ENCODE measurements at places on chromosomes 7 and 10.

GRCh38 chr10:113959383-113959760 is 84.3 kb upstream of the ADRB1 start:
- DNase-seq, result no peak

DNA sequence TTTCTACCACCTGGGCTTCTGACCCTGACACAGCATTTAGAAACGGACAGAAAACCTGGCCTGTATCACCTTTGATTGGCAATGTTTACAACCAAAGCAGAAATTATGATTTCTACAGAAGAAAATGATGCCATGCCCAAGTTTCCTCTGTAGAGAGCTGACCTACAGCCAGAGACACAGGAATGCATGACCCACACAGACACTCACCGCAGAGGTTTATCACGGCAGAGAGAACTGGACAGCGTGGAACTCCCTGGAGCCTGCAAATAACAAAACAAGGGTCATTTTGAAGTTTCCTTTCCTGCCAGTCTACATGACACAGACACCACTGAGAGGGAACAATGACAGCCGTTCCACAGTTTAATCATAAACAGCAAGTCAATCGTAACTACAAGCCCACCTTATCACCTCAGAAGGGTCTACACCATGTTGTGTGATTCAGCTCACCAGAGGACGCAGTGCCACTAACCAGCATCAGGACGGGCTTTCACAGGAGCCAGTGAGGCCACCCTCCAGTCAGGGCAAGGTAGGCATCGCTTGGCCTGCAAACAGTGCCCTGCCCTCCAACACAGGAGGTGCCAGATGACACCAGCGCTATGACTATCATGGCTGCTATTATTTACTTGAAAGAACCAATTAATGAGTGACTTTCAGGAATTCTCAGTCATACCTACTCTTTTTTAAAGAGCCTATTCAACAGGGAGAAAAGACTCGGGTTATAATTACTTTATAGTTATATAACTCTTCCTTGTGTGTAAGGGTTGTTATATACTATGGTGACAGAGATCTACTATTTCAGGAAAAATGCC is 139.9 kb downstream of the TNS3 start:
- no peak for DNase-seq

GRCh38 chr7:82158327-82158726 is 285.2 kb downstream of the CACNA2D1 start:
- no peak for DNase-seq

- DNase-seq, result no peak
These were observed 105.7 kb downstream of the ST8SIA6 start for GRCh38 chr10:17348501-17349349.

DNA sequence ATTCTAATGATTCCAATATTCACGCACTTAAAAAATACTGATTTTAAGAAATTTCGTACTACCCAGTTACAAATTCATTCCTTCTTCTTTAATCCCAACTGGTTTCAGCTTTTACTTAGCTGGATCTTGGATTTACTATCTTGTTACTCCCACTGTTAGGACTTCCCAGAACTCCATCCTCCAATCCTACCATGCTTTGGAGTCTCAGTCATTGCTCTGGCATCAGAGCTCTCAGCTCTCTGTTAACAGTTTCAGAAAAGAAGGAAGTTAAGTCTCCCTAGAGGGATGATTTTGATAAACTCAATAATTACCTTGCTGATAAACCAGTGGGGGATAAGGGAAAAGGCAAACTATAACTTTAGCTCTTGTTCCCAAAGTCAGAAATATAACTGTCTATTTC is 9.5 kb downstream of the PPA1 start:
- no peak for DNase-seq

DNA sequence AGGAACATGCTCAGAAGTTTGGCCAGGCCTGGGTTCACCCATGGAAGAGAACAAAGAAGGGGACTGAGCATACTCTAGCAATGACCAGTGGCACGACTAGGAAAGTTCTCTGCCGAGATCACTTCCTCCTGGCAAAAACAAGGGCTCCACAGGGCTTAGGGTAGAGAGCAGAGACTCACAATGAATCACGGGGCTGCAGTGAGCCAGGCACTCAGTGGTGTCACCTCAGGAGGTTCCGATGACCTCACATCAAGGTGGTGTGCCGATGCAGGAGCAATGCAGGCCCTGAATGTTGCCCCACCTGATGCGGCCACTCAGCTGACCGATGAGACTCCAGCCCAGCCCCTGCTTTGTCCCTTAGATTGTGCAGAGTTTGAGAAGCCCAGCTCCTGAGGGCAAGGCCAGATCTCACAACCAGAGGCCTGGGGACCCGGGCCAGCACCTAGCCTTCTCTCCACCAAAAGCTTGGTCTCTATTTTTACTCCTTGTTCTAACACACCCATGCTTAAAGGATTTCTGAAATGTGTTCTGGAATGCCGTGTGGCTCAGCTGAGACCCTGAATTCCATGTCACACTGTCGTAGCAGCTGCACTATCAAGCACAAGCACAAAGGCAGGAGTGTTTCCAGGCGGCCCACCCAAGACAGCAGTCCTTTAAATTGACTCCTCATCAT is 60.9 kb downstream of the COBL start:
- no peak for DNase-seq

- no peak for DNase-seq
These were observed 165.5 kb upstream of the SMIM30 start for GRCh38 chr7:113283861-113284260.

DNA sequence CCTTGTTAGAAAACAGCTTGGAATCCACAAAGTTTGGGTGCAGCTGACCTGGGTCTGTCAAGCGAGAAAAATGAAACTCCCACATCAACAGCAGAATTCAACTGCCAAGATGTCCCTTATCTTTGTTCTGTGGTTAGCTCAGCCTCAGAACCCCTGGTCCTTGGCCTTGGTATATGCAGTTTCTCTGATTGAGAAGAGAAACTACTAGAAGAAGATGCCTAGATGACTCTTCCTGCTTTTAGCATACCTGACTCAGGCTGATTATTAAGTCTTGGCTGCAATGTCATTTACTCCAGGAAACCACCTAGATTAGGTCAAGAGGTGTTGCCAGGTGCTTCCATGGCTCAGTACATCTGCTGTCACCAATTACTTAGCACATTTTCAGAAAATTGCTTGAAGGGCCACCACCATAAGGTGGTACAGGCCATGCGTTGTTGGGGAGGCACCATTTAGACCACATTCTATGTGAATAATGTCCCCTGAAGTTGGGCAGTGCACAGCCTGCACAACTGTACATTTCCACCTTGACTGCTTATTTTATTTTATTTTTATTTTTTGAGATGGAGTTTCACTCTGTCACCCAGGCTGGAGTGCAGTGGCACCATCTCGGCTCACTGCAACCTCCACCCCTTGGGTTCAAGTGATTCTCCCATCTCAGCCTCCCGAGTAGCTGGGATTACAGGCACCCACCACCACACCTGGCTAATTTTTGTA is 59.4 kb upstream of the ZNF438 start:
- no peak for DNase-seq

GRCh38 chr7:31113660-31114059 is 61.6 kb downstream of the ADCYAP1R1 start:
- DNase-seq, result no peak

GRCh38 chr10:114347241-114347640 is 57.1 kb downstream of the AFAP1L2 start:
- no peak for DNase-seq

- no peak for DNase-seq
These were observed 110.7 kb downstream of the INHBA start for GRCh38 chr7:41592236-41592635.

GRCh38 chr7:116194115-116194514 is 16.2 kb upstream of the TES start:
- DNase-seq, result no peak

DNA sequence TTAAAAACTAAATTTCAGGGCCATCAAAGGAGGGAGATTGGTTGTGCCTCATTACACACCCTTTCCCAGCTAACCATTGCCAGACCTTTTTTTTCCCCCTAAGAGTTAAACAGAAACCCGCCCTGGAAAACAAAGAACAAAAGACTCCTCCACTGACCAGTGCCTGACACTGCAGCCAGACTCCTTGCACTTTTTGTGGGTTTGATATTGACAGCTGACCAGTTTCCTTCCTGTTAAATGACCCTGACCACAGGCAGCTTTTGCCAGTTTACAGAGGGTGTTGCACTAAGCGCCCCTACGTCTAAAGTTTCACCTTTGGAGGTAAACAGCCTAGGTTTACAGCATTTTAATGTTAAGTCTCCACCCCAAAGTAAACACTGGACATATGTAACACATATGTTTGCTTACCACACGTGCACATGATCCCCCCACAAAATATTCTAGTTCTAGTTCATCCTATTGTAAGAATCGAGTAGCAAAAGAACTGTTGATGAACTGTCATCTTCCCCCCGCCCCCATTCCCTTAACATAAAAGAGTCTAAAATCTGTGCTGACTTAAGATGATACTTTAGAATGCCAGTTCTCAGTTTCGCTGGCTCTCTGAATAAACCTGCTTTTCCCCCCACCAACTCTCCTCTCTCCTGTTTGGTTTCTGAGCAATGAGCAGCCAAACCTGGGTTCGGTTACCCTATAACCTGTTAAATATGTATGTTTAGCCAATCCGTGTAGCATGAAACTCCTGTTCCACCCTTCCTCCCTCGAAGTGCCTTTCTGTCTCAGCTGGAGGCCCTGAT is 38.0 kb downstream of the FOXI2 start:
- DNase-seq, result no peak

GRCh38 chr10:126240483-126240882 is 147.8 kb downstream of the ADAM12 start:
- no peak for DNase-seq

GRCh38 chr7:47505312-47506007 is 76.5 kb downstream of the TNS3 start:
- DNase-seq, result no peak

DNA sequence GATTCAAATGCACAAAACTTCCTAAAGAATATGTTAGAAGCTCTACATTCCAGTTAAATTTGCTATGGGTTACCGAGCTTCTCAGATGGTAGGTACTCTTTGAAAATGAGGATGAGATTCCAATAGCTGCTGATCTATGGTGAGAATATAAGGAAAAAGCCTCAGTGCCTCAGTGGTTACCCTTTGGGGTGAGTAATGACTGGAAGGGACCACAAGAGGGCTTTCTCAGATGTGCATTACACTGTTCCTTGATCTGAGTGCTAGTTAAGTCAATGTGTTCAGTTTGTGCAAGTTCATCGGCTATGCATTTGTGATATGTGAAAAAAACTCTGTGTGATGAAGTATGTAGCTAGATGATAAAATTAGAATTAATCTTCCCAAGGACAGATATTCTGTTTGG is 3.5 kb downstream of the NRCAM start:
- DNase-seq, result no peak

DNA sequence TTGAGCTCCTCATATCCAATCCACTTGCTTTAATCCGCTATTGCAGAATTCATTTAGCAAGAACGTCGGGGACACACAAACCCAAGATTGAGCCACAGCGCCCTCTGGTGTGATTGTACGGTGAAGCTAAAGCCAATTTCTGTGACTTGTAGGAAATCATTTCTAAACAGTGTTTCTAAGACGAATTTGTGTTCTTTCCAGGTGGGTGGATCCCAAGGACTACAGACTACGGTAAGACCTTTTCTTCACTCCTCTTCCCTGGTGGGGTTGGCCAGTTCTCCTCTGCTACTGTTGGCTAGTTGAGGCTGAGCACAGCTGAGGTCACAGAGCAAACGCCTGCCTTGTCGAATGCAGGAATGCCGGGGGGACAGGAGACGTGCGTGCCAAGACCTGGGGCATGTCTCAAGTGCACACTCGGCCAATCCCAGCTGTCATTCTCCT is 5.2 kb downstream of the DMBT1 start:
- peak; percentile 83 for DNase-seq

DNA sequence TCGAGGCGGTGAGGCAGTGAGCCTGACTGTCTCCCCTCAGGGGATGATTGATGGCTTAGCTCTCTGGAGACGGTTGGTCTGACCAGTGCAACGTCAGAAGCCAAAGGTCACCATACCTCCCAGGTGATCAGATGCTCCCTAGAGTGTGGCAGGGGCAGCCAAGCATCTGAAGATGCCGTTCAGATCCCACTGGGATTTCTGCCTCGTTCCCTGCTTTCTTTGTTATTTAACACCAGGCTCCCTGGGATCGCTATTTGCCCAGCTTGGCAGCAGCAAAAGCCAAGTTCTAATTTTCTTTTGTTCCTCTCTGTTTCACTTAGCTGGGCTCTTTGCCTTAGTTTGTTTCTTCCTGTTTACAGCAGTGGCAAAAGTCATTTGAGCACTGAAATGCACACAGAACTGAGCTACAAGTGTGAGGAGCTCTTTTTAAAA is 53.5 kb upstream of the SVIL start:
- peak; percentile 84 for DNase-seq

- no peak for DNase-seq
These were observed 354.6 kb downstream of the SDK1 start for GRCh38 chr7:3655635-3656034.

DNA sequence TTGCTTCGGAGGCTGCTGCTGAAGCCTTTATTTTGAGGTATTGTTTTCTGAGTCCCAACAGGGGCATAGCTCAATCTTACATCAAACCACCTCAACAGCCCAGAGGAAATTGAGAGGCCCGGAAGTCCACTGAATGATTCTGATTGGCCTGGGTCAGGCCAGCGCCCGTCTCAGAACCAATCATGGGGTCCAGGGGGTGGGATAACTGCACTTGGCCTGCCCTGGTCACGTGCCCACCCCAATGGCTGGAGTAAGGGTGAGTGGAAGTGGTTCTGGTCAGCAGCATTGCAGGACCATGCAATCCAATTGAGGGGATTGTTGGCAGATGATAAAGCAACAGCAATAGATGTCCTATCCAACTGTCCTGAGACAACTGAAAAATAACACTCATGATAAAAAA is 190.6 kb downstream of the HERPUD2 start:
- DNase-seq, result no peak

DNA sequence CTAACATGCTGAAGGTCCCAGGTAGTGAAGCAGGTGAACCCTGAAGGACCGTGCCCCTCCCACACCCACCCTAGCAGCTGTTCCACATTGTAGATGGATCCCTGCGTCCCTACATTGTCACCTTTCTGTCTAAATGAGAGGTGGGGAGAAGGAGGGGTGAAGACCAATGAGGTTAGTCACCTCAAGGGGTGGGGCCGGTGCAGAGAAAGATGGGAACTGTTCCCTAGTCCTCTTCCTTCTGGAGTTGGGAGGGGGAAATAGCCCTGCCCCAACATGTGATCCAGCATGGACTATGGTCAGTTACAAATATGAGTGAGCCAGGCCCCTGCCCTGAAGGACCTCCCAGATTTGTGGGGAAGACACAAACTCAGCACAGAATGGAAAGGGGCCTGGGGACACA is 124.5 kb downstream of the LHPP start:
- DNase-seq, result no peak

DNA sequence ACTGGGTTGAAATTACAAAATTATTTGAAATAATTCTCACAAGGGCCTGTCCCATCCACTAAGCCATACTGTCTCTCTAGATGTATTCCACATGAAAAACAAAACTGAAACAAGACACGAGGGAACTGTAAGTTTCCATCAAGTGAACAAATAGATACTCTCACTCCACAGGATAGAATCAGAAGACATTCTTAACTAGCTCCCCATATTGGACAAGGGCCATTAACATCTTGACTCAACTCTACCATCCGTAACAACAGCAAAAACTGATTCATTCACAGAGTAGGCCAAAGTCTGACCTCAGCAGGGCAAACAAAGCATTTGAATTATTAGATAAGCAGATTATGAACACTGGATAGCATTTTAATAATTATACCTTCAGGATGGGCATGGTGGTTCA is 29.1 kb downstream of the UBE2H start:
- no peak for DNase-seq

All from nephron progenitor cell (in vitro differentiated cells).